ENCODE measurements at places on chromosomes 5 and 9.

GRCh38 chr5:149576021-149576420 lies 5.3 kb upstream of the ARHGEF37 start:
- DNase-seq, result no peak

DNA sequence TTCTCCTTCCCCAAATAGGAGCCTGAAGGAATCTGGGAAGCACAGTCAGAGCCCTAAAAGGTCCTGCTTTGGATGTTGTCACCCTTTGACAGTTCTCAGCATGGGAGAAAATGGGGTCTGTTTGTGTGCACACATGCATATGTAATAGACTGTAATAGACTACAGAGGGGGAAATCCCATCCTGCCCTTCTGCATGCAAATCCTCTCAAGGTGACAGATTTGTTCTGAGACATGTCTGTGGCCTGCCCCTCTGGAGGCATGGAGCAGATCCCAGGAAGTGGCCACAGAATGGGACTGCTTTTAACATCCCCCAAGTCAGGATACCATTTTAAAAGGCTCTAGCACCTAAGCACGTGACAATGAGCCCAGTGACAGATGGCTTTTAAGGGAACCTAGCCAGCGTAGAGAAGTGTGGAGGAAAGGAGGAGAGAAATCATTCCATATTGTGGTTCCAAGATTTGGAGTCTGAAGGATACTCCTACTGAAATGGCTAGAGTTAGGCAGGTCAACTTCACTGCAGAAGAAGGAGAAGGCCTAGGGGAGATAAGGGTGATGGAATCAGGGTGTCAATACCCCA lies 483.5 kb downstream of the SPOCK1 start:
- DNase-seq, result no peak

DNA sequence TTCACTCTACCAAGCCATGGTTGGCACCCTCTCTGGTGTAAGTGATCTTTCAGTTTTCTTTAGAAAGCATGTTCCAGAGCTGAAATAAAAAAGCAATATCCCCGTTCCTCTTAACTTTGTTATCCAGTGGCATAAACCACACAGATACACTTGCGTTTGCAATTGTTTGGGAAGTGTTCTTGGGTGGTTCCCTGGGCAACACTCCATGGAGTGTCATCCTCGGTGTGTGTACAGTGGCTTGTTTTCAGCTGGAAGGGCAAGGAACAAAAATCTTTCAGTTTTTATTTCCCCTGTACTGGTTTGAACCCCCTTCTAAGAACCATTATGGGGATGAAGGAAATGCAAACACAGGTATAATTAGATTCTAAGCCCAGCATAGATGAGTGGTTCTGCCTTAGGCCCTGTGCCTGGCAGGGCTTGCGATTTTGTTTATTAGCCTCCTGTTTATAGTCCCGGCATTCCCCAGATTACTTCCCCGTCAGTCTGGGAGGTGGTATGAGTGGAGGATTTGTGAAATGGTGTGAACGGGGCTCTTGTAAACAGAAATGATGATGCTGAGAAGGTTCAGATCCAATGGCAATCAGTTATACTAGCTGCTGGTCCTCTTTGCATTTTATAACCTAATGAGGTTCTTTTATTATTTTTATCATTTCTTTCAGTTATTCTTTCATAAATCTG lies 76.0 kb upstream of the CD180 start:
- DNase-seq, result no peak

- DNase-seq, result no peak
Observed at GRCh38 chr5:151075698-151076331, 5.0 kb downstream of the TNIP1 start.

DNA sequence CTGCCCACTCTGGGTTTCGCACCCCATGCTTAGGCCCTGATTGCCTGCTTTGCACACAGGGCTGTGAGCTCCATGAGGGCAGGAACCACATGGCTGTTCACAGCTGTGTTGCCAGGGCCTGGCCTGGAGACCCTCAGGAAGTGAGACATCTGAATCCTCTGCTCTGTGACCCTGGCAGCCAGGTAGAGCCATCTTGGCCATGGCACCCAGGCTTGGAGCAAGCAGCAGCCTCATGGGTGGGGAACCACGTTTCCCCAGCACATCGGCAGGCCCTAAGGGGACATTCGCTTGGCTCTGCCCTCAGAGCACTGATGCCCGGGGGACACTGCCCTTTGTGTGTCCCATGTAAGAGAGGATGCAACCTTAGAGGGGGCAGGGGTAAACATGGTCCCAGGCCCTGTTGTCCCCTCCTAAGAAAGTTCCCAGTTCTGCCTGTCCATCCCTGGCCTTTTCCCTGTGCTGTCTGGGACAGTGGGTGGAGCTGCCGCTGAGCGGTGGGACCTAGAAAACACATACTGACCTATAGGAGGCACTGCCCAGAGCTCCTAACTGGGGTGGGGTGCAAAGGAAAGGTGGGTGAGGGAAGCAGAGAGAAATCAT lies 144.1 kb upstream of the IER5L start:
- no peak for DNase-seq

DNA sequence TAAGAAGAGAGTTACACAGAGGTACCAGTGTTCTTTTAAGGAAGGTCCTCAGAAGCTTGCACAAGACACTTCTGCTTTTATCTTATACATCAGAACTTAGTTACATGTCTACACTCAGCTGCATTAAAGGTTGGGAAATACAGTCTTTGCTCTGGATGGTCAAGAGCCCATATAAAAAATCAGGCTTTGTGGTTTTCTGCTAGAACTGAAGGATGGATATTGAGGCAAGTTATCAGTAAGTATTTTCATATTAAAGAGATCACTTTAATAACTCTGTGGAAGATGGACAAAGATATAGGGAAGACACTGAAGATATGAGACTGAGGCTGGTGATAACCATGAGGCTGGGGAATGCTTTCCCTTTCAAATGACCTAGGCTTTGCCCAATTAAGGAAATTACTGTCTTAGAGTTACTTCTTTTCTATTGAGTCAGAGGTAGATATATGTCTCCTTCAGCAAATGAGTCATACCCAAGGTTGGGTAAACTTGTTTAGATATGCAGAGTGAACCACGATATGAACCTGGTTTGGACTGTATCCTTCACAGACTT lies 87.0 kb upstream of the TNC start:
- no peak for DNase-seq

DNA sequence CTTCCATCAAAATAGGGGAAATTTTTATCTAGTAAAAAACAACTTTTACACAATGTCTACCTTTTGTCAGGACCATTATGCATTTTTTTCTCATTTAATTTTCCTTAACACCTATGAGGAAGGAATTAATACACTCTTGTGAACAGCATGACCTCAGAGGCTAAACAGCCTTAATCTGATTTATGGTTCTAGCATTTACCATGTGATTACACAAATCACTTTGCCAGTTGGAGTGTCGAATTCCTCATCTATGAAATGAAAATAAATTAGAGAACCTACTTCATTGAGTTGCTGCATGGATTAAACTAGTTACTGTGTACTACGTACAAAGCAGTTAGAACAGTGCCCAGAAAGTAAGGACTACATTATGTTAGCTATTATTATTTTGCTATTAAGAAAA lies 187.7 kb upstream of the MPDZ start:
- DNase-seq, result no peak

DNA sequence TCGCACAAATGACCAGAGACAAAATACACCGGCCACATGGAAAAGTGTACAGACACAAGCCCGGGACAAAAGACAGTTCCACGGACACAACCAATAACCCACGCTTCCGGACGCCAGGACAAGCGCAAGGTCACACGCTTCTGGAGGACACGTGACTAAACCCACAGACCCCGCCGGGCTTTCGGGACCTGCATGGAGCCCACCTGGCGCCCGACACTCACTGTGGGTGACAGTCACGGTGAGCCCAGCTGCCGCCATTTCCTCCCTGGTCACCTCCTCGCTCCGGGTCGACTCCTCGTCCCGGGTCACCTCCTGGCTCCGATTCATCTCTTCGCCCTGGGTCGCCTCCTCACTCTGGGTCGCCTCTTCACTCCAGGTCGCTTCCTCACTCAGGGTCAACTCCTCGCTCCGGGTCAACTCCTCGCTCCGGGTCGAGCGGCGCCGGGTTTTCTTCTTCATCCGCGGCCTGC lies 470 bp downstream of the BAG1 start:
- peak; percentile 30 for DNase-seq

DNA sequence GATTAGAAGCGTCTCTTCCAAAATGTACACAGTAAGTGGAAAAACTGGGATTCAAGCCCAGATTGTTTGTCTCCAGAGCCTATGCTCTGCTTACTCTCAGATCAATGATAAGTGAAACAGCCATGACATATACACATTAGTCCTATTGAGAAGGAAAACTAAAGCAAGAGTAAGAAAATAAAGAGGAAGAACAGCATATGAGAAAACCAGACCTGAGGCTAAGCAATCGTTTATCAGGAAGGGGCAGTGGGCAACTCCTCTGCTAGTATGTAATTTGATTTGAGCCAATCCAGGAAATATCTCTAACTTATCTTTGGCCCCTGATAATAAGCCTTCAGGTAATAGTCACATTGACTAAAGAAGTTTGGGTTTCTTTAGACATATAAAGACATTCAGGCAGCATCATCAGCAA lies 789.9 kb upstream of the C9orf72 start:
- no peak for DNase-seq

DNA sequence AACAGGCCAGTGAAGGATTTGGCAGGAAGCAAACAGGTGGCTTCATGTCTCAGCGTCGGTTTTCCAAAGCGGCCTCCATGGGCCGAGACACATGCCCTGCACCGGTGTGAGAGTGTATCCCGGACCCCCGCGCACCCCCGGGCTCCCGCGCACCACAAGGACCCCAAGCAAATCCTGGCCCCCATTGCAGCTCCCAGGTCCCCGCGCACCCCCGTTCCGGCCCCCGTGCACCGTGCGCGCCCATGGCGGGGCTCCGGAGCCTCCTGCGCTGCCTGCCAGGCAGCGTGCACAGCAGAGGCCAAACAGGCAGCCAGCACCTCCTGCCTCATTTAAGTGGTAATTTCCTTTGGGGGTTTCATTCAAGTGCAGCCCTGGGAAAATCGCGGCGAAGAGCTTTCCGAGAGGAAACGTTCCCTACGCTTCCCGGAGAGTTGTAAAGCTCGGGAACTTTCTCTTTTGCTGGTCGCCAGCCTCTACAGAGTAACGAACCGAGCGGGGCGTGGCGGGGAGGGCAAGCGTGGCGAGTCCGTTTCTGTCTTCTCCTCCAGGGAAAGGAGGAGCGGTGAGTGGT lies 145.5 kb upstream of the SLC24A2 start:
- no peak for DNase-seq

DNA sequence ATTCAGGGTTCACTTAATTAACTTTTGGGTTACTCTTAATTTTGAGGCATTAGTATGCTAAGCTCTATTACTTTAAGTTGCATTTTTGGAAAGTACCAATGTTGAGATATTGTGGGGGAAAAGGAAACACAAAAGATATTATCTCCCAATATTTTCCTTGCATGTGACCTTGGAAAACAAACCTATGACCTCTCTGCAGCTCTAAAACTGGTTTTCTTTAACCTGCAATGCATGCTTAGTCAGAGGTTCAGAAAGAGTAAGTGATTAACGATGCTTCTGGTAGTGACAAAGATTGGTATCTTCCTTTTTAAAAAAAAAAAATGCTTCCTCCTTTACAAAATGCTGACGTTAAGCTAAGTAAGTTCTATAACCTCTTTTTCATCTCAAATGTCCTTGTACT lies 44.9 kb upstream of the CDH18 start:
- DNase-seq, result no peak

GRCh38 chr5:93821891-93822415 lies 80.6 kb upstream of the POU5F2 start:
- DNase-seq, result no peak

- DNase-seq, result no peak
Observed at GRCh38 chr9:109117856-109118807, 1.6 kb downstream of the TMEM245 start.

- DNase-seq, result no peak
Observed at GRCh38 chr9:29556746-29557145, 1983.5 kb upstream of the C9orf72 start.

GRCh38 chr5:136162008-136162407 lies 29.4 kb downstream of the SMAD5 start:
- no peak for DNase-seq

DNA sequence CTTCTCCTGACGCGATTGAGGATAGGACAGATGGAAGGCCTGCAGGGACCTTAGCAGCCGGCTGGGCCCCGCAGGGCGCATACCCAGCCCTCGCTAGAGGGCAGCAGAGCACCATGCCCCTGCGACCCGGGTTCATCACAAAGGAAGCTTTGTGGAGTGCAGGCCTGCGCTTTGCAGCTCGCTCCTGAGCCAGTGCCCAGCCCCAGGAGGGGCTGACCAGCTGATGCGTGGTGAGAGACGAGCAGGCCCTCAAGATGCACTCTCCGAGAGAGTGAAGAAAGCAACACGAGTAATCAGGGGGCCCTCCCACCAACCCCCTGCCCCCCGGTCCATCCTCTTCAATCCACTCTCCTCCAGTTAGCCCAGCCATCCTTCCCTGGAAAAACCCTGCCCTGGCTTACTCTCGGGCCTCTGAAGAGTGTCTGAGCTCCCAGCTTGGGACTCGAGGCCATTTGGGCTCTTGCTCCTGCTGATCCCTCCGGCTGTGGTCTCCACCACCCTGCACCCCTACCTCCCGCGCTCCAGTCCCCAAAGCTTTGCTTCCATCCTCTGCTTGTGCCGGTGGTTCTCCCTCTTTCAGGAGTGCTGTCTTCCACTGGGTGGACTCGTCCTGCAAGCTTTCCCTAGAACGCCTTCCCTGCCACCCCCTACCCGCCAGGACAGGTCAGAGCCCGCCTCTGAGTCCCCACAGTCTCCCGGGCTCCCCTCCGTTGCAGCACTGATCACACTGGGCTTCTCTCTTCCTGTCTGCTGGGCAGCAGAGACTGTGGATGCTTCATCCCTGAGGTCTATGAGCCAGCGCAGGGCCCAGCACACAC lies 9.1 kb upstream of the KIF12 start:
- DNase-seq, result peak; percentile 58

GRCh38 chr5:161094411-161094810 lies 242.4 kb upstream of the ATP10B start:
- no peak for DNase-seq

GRCh38 chr9:136566901-136567300 lies 21.1 kb upstream of the NOTCH1 start:
- no peak for DNase-seq

DNA sequence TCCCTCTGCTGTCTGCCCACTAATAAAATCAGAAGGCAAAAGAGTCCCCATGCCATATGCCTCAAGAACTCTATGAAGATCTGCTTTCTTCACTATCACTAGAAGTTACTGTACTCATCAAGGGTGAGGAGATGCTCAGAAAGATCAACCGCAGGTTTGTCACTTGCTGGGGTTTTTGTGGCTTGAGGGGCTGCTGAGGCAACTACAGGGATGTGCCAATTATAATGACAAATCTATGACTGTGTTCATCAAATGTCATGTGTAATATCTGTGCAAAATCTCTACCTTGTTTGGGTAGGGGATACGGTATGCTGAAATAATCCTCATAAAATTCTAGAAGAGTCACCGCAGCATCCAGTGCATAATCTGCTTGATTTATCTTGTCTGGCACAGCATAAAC lies 13.0 kb downstream of the ERAP1 start:
- DNase-seq, result peak; percentile 33

GRCh38 chr5:107966201-107966600 lies 295.5 kb upstream of the EFNA5 start:
- DNase-seq, result no peak

- DNase-seq, result no peak
Observed at GRCh38 chr5:180105827-180106312, 34.3 kb upstream of the RNF130 start.

All from stimulated activated CD4-positive, alpha-beta T cell treated with anti-CD3 and anti-CD28 coated beads, Interleukin-12 subunit alpha, Interleukin-12 subunit beta, amount 100 ng/mL, for 48 hours (primary cell).